Stimulated activated CD8-positive, alpha-beta memory T cell treated with anti-CD3 and anti-CD28 coated beads, Interleukin-7, amount 100 ng/mL, for 4 hours (primary cell): ENCODE measurements at places on chromosomes 5 and 9.

GRCh38 chr5:7456206-7456605 is 60.3 kb downstream of the ADCY2 start:
- DNase-seq = no peak

DNA sequence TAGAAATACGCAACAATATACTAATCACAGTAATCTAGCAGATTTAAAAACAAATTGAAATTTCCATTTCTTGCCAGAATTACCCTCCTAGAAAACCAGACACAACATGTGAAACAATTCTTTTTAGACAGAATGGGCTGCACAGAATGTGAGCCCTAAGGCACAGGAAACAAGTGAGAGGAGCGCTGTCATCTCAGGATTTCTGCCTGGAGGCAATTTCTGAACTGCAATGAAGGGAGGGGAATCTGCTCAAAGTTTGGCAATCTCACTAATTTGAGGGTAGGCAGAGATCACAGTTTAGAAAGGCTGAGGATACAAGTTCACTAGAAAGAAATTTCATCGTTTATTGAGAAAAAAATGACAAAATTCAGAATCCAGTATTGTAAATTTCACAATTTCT is 70.3 kb downstream of the INIP start:
- DNase-seq = no peak

DNA sequence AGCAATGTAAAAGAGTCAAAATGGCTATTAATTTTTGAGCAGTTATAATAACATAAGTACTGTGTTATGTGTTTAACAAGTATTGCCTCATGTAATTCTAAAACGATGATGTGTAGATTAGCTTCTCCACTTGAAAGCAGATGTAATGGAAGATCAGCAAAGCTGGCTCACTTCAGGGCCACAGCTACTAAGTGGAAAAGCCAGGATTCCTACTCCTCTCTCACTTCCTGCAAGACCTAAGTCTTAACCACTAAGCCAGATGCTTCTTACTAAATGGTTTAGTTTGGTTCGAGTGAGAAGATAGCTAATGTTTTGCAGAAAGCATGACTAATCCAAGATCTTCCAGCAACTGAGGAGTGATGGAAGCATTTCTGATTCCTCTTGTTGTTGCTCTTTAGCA is 15.7 kb upstream of the TNC start:
- DNase-seq = no peak

- no peak for DNase-seq
Observed at GRCh38 chr9:101433229-101433628, 2.3 kb downstream of the ALDOB start.

DNA sequence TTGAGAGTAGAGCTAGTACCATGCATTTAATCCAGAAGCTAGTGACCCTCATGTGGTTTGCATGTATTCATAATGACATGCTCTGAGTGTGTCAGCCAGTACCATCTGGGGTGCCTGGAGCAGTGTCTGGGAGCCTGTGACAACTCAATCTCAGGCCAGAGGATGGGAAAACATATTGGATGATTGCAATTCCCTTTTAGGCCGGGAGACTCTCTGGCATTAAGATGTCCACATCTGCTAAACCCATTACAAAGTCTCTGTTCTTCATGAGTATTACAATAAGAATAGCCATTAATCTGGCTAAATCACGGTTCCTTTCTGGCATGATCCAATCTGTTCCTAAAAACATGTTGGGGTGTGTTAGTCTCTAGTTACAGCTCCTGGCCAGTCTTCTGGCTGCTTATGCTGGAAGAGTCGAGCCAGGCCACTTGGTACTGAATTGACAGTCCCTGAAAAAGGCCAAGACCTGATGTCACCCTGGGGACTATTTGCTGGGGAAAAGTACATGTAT is 475.7 kb downstream of the ENC1 start:
- DNase-seq = no peak

- no peak for DNase-seq
Observed at GRCh38 chr5:113266227-113266912, 168.4 kb downstream of the TSSK1B start.

DNA sequence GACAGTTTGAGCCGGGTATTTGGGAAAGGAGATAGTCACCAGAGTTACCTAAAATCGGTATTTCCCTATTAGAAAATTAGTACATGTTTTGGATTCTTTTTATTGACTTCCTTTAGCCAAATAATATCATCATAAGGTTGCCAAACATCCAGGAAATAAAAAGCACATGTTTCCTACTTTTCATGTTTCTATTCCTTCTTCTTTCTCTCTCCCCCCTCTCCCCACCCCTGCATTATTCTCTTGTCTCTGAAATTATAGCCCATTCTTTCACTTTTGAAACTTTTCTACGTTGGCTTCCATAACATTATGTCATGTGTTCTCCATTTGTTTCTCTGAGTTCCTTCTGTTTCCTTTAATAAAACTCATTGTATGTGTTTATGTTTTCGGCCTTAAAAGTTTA is 161.9 kb downstream of the ALDH1A1 start:
- DNase-seq = no peak

- no peak for DNase-seq
Observed at GRCh38 chr5:167063788-167064187, 1227.7 kb upstream of the WWC1 start.

DNA sequence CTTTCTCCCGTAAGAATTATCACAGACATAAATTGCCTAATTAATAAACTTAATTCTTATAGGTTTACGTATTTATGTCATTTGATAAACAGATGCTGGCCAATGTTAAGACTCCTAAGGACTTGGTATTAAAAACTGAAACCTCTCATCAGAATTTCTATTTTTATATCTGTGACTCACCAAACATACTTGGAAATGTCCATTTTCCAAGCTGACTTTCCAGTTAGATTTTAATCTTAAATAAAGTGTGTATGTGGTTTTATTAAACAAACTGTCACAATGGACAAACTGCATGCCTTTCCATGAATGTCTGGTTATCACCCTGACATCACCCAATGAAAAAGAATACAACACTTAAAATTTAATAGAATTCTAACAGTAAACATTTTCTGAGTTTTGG is 12.6 kb upstream of the COL23A1 start:
- DNase-seq = no peak

DNA sequence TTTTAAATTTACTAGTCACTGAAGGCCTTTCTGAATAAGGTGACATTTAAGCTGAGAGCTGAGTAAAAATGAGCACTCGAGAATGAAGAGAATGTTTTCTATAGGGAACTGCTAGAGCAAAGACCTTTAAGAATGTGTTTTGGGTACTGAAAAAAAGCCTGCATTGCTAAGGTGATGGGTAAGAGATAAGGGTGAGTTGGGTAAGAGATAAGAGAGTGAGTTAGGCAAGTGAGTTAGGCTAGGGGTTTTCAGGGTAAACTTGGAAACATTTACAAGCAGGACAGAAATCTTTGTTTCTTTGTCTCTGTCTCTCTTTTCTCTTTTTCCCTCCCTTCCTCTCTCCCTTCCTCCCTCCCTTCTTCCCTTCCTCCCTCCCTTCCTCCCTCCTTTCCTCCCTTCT is 5.6 kb downstream of the RAD23B start:
- no peak for DNase-seq

DNA sequence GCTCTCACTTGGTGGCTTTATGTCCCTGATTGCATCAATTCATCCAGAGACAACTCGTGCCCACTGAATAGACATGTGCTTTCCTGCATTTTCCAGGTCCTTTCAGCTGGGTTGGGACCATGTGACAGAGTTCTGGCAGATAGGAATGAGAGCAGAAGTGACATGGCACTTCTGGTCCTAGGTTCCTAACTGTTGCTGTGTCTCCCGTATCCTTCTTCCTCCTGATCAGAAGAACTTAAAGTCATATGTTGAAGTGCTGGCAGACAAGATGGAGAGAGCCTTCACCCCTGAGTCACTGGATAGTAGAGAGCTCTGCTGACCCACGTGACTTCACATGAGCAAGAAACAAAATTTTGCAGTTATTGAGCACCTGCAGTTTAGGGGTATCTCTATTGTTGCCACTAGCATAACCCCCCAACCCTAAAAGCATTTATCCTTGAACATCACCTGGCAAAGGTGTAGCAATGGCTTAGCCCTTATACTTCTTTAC is 80.0 kb downstream of the NREP start:
- no peak for DNase-seq

DNA sequence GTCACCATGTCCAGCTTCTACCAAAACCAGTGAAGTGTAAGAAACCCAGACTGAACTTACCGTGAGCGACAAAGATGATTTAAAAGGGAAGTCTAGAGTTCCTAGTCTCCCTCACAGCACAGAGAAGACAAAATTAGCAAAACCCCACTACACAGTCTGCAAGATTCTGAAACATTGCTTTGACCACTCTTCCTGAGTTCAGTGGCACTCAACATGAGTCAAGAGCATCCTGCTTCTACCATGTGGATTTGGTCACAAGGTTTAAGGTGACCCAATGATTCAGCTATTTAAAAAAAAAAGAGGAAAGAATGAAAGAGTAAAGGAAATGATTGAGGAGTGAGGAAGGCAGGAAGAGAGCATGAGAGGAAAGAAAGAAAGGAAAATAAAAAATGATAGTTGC is 19.8 kb downstream of the IL7R start:
- no peak for DNase-seq

GRCh38 chr5:58641533-58641932 is 58.7 kb downstream of the RAB3C start:
- DNase-seq = no peak

GRCh38 chr5:103060424-103060954 is 59.4 kb downstream of the GIN1 start:
- DNase-seq = no peak

DNA sequence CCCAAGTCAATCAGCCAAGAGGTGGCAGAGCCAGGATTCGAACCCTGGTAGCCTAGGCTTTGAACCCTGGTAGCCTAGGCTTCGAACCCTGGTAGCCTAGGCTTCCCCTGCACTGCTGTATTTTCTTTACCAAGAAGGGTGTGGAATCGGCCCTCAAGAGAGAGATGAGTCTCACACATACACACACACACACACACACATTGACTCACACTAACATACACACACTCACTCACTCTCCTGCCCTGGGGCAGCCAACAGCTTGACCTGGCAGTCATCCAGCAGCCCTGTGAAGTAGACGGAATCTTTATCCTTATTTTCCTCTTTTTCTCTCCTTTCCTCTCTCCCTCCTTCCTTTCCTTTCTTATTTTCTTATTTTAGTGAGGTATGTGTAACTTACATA is 55.4 kb upstream of the RPL26L1 start:
- no peak for DNase-seq

- DNase-seq = no peak
Observed at GRCh38 chr9:5392285-5392684, 45.4 kb downstream of the PLGRKT start.
